Neural crest cell (in vitro differentiated cells): ENCODE measurements at places on chromosomes 11 and 22. TPM values are rescaled to one million over a fixed set of nuclear protein-coding genes. Genes with fewer than 3 reads are reported as not detected.
A peak's percentile ranks its signal among the peaks of the same experiment; 100 is the strongest.

The RAC2 gene
- 0.21 TPM in 1 of 2 replicates, not detected in the other for total RNA-seq

GRCh38 chr11:109405671-109406070 lies 16.3 kb upstream of the C11orf87 start:
- no peak for DNase-seq
- no peaks in the 10 kb centered on the region for H3K27me3 ChIP-seq
- H3K27ac ChIP-seq, result no peak overlapping the region
- no peaks in the 10 kb centered on the region for H3K4me1 ChIP-seq

DNA sequence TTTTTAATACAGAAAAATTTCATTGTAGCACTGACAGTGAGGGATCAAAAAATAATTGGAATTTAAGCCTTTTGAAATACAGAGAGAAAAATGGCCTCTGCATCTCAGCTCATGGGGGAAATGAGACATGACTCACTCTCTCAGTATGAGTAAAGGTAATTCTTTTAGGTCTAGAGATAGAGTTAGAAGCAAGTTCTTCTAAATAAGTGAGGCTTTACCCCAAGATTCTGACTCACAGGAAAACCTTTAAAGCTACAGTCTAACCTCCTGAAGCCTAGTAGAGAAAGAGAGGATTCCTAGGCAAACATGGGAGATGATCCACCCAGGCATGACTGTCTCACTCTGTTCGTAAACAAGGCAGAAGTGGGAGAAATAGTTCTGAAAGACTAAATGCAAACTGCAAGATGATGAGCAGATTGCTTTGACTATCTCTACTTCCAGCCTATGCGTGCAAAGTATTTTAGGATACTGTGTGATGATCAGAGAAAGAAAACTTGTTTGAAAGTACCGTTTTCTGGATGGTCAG lies 1003.3 kb upstream of the CCDC90B start:
- no peaks in the 10 kb centered on the region for H3K27me3 ChIP-seq
- no peak overlapping the region for H3K4me3 ChIP-seq
- no peaks in the 10 kb centered on the region for H3K36me3 ChIP-seq
- no peaks in the 10 kb centered on the region for H3K4me1 ChIP-seq
- H3K27ac ChIP-seq, result no peak overlapping the region

The TSPAN18 gene
- total RNA-seq, result 116 and 125 TPM in 2 replicates

The CASP5 gene
- not detected in 2 replicates for total RNA-seq

DNA sequence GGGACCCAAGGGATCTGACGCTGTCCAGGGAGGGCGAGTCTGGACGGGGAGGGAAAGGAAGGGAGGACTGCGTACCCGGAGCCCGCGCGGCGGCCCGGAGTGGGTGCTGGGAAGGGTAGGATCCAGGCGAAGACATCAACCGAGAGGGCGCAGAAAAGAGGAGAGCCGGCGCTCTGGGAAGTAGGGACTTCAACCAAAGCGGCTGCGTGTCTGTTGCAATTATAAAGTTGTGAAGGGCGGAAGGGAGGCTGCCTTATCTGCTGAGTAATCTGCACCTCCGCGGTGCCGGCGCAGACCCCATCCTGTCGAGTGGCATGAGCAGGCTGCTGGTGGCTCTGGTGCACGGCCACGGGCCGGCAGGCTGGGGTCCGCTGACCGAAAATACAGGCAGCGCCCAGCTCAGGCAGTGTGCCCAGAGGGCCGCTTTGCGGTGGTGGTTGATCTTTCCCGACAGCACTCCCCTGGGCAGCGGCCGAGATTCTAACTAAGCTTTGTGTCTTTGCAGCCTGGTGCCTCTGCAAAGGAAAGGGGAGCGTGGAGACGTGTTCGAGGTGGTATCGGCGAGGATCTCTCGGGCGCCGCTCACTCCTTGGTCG lies 978 bp downstream of the C11orf87 start:
- H3K36me3 ChIP-seq, result no peaks in the 10 kb centered on the region
- DNase-seq, result peak; percentile 10
- H3K4me3 ChIP-seq, result peak overlapping the region; percentile 78
- peaks cover 91% of the 10 kb centered on the region for H3K27me3 ChIP-seq
- H3K4me1 ChIP-seq, result peaks cover 16% of the 10 kb centered on the region

The LAYN gene
- total RNA-seq, result 3.8 and 4.4 TPM in 2 replicates

The GGTLC3 gene
- not detected in 2 replicates for total RNA-seq

GRCh38 chr22:43562843-43563242 lies 151.0 kb downstream of the MPPED1 start:
- H3K4me3 ChIP-seq, result no peak overlapping the region
- no peak overlapping the region for H3K27ac ChIP-seq
- H3K4me1 ChIP-seq, result no peaks in the 10 kb centered on the region
- no peaks in the 10 kb centered on the region for H3K36me3 ChIP-seq
- H3K27me3 ChIP-seq, result no peaks in the 10 kb centered on the region
- no peak for DNase-seq

GRCh38 chr11:21865541-21865940 lies 327.3 kb upstream of the ANO5 start:
- H3K4me3 ChIP-seq, result no peak overlapping the region
- H3K4me1 ChIP-seq, result peaks cover 5% of the 10 kb centered on the region
- no peak for DNase-seq
- H3K27ac ChIP-seq, result no peak overlapping the region
- H3K36me3 ChIP-seq, result no peaks in the 10 kb centered on the region

GRCh38 chr22:30556388-30556787 lies 9.8 kb upstream of the SEC14L6 start:
- H3K36me3 ChIP-seq, result no peaks in the 10 kb centered on the region
- H3K27ac ChIP-seq, result no peak overlapping the region
- H3K27me3 ChIP-seq, result no peaks in the 10 kb centered on the region
- H3K4me1 ChIP-seq, result peaks cover 5% of the 10 kb centered on the region
- no peak for DNase-seq
- no peak overlapping the region for H3K4me3 ChIP-seq

The GGT1 gene
- total RNA-seq, result 1.4 and 3.3 TPM in 2 replicates

DNA sequence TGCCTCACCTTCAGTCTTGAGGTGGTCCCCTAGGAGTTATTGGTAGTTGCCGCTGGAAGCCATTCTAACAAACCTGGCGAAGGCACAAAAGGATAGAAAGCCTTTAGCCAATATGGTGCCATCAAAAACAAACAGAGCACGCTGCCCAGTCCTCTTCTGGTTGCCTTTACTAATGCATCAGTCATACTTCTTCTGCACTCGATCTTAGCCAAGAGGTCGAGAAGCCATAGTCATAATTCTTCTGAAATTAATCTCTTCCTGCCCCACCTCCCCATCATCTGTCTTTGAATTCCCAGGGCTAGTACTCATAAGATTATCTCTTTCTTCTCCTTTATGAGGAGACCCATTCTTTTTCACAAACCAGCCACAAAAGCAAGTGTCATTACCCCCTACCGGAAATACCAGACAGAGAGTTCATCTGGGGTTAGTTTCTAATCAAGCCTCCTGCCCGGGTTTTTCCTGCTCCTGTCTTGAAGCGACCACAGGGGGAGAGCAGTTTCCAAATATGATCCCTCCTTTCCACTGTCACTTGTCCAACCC lies 21.4 kb upstream of the EHF start:
- no peak overlapping the region for H3K4me3 ChIP-seq
- no peaks in the 10 kb centered on the region for H3K27me3 ChIP-seq
- H3K4me1 ChIP-seq, result peaks cover 11% of the 10 kb centered on the region
- H3K27ac ChIP-seq, result peak overlapping the region; percentile 4
- no peaks in the 10 kb centered on the region for H3K36me3 ChIP-seq

- no peak for DNase-seq
- peak overlapping the region; percentile 54 for H3K4me3 ChIP-seq
- H3K36me3 ChIP-seq, result peaks cover 8% of the 10 kb centered on the region
- no peaks in the 10 kb centered on the region for H3K27me3 ChIP-seq
- H3K27ac ChIP-seq, result peak overlapping the region; percentile 84
Observed at GRCh38 chr22:33539902-33540751, 380.1 kb downstream of the LARGE1 start.

DNA sequence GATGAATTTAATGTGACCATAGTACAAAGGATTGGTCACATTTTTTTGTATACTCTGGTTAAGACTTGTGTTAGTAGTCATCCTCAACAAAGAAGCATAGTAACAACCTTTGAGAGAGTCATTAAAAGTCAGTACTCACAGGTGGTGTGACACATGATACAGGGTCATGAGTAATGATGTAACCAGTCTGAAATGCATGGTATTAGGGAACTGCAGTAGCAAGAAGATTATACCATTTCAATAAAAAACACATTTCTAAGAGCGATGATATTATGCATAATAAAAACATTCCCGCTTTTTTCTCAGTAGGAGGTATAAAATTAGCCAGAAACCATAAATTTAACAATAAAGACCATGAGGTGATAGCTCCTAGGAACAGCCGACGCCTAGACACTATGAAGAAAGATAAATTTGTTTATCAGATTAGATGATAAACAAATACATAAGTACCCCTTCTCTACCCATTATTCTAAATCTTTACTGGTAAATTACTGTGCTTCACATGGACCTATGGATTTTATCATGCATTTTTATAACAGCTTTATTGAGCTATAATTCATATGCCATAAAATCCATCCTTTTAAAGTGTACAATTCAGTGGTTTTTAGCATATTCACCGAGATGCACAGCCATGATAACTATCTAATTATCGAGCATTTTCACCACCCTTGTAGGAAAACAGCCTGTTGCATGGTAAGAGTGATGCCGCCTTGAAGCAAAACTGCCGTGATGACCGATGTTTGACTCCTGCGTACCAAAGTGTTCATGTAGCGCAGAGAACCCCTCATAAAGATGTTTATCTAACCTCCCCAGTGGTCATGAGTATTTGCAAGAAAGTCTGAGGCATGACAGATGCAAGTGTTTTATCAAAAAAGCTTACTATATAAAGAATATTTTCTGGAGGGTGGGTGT lies 41.8 kb downstream of the TMPRSS5 start:
- DNase-seq, result no peak
- no peak overlapping the region for H3K4me3 ChIP-seq
- no peaks in the 10 kb centered on the region for H3K27me3 ChIP-seq
- H3K27ac ChIP-seq, result no peak overlapping the region
- H3K4me1 ChIP-seq, result peaks cover 5% of the 10 kb centered on the region

- H3K4me3 ChIP-seq, result no peak overlapping the region
- DNase-seq, result no peak
- H3K4me1 ChIP-seq, result peaks cover 26% of the 10 kb centered on the region
Observed at GRCh38 chr22:42284643-42285181, 14.3 kb upstream of the TCF20 start.

The ASRGL1 gene
- 50.1 and 57.5 TPM in 2 replicates for total RNA-seq

The LRRN4CL gene
- total RNA-seq, result 1.6 and 1.8 TPM in 2 replicates

GRCh38 chr11:14584595-14584994 lies 59.0 kb upstream of the PDE3B start:
- DNase-seq, result no peak
- no peak overlapping the region for H3K27ac ChIP-seq
- peaks cover 6% of the 10 kb centered on the region for H3K4me1 ChIP-seq
- H3K4me3 ChIP-seq, result no peak overlapping the region
